ENCODE measurements at places on chromosomes 2 and 18. TPM values are rescaled to one million over a fixed set of nuclear protein-coding genes. Genes with fewer than 3 reads are reported as not detected.

The IL1RN gene
- not detected for polyA plus RNA-seq

The C1GALT1C1L gene
- not detected for polyA plus RNA-seq

The SNED1 gene
- polyA plus RNA-seq: 1.9 TPM

The GBX2 gene
- polyA plus RNA-seq: 0.38 TPM

The AMER3 gene
- polyA plus RNA-seq: 0.17 TPM

All from H1 (cell line).